Regular cardiac myocyte (primary cell): ENCODE measurements at places on chromosomes 2 and 18. TPM values are rescaled to one million over a fixed set of nuclear protein-coding genes. Genes with fewer than 3 reads are reported as not detected.

MOCOS gene
- 2.9 and 4.8 TPM in 2 replicates for total RNA-seq

COLEC12 gene
- 5.0 and 10.1 TPM in 2 replicates for total RNA-seq

HOXD8 gene
- total RNA-seq = 0.38 and 0.85 TPM in 2 replicates

POU3F3 gene
- total RNA-seq = 0.19 and 0.28 TPM in 2 replicates
